ENCODE measurements at places on chromosomes 6 and 20. TPM values are rescaled to one million over a fixed set of nuclear protein-coding genes. Genes with fewer than 3 reads are reported as not detected.

CPNE5 gene
- 0.18 TPM for total RNA-seq

ANKRD66 gene
- not detected for total RNA-seq

SSR1 gene
- total RNA-seq = 94.4 TPM

TTK gene
- total RNA-seq = 35.9 TPM

HSPA12B gene
- total RNA-seq = 0.18 TPM

PAK5 gene
- not detected for total RNA-seq

KHDC1 gene
- total RNA-seq = 0.16 TPM

GRM4 gene
- total RNA-seq = 0.08 TPM

SLC12A5 gene
- not detected for total RNA-seq
